Myocyte (in vitro differentiated cells): ENCODE measurements at places on chromosomes 7 and 10. TPM values are rescaled to one million over a fixed set of nuclear protein-coding genes. Genes with fewer than 3 reads are reported as not detected.
A peak's percentile ranks its signal among the peaks of the same experiment; 100 is the strongest.

DNA sequence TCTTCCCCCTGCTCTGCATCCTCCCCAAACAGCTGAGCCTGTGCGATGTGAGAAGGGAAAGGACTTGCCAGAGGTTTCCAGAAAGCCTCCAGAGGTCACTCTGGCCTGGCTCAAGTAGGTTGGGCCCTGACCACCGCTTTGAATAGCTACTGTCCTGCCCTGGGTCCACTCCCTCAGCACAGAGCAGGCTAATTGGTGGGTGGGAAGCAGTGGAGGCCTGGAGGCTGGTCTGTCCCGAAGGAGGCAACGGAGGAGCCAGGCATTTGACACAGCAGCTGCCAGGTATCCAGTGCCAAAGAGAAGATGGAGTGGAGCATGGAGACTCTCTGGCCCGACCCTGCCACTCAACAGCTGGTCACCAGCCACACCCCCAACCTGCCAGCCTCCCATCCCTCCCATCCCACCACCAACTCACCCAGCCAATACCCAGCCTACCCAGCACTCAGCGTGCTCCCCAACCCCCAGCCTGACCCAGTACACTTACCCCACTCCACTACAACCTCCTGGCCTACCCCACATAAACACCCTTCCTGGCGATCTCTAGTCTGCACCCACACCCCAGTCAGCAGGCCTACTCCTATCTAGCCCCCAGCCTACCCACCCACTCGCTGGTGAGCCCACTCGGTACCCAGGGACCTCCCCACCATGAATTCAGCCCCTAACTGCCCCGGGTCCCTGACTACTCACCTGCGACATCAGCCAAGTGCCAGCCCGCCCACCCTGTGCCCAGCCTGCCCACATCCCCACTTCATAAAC, 64.6 kb upstream of the COL13A1 start:
- peak; percentile 91 for DNase-seq

GRCh38 chr7:149787428-149788299, 14.3 kb upstream of the ZNF467 start:
- no peak for DNase-seq

- DNase-seq: no peak
Measured at GRCh38 chr10:130378556-130379400, 242.6 kb downstream of the GLRX3 start.

- peak; percentile 89 for DNase-seq
Measured at GRCh38 chr7:81499262-81500116, 270.4 kb downstream of the HGF start.

- DNase-seq: no peak
Measured at GRCh38 chr10:77710081-77710551, 72.5 kb upstream of the KCNMA1 start.

GRCh38 chr7:2034291-2035201, 198.2 kb downstream of the MAD1L1 start:
- DNase-seq: no peak

DNA sequence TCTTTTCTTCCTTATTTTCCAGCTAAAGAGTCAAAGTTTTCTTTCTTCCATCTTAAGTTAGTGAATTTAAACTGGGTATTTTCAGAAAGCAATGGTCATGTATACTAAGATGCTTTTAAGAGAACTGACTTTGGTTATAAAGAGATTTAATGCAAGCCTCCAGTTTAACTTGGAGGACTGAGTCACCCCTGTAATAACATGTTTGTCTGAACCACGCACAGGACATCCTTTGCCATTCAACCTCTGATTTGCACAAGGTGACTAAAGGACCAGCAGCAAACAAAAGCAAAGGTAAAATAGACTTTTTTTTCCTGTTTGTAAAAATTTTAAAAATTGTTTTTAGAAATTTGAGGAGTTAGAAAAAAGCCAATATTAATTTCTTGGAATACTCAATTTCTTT, 2.9 kb downstream of the HYAL4 start:
- no peak for DNase-seq

DNA sequence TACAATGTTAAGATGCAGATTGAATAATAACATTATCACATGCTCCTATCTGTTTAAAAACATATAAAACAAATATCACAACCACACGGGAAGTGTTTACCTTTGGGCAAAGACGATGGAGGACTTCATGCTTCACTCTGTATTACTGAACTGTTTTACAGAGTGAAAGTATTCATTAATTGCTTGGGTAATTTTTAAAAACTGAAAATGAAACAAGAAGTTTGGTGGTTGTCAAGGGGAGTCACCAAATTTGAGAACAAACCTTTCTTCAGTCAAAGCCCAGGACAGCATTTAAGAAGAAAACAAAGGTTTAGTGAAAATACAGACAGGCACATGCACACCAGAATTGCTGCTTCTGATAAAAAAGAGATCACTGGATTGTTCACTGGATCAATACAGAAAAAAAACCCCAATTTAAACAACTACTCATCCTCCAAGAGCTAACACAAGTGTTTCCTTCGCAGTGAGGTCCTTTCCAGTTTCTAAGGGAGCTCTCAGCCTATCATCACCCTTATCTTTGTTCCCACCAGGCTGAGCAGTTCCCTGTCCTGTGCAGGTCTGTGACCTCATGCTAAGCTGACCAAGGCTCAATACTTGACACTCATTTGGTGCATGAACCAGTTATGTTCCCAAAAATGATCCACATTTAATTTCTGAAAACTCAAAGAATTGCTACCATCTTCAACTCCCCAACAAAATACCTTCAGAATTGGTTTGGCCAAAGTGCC, 8.8 kb downstream of the PARP12 start:
- DNase-seq: no peak

DNA sequence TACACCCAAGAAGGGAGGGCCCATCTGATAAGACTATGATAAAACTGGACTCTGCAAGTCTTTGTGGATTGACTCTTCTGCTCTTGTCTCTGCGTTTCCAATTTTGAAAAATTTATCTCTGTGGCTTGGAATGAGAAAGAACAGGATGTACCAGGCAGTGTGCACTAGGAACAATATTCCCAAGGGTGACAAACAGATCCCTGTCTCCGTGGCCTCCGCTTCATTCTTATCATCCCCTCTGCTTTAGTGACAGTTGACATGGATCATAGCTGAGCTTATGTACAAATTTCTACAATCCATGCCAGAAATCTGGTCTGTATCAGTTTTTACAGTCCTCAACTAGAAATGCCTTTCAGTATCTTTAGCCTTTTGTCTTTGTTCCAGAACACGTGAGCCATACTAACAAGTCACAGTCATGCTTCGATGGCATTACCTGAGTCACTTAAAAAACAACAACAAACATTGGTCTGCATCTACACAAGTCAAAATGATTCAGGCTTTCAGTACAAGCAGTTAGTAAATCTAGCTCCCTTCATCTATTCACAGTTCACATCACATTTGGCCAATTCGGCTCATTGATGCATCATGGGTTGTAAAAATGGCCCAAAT, 393.6 kb upstream of the CELF2 start:
- DNase-seq: no peak

- DNase-seq: no peak
Measured at GRCh38 chr10:35668865-35669650, 27.0 kb upstream of the FZD8 start.

DNA sequence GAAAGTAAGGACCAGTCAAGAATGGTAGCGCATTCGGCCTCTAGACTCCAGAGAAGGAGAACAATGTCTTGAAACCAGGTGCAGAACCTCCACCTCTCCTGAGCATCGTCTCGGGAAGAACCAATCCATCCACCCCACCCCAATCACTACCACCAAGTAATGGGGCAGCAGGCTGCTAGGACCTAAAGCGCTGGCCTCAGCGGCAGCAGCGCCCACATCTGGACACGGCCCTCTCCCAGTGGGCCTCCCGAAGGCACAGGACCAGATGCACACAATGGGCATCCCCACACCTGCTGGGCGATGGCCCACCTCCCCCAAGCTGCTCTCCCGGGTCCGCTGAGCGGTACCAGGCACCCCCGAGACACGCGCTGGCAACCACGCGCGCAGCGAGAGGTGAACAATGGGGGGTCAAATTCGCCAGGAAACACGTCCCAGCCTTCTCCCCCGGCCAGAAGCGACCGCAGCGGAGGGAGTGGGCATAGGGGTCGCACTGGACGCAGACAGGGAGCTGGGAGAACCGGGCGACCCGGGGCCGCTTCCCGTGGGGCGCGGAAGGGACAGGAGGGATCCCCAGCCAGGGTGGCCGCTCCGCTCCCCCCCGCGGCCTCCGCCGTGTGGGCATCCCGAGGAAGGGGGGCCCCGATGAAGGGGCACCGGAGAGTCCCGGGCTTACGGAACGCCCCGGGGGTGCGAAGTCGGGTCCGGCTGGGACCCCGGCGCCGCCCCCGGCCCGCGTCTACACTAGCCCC, 506 bp downstream of the CTTNBP2 start:
- peak; percentile 31 for DNase-seq

- DNase-seq: peak; percentile 92
Measured at GRCh38 chr7:22559829-22560489, 60.0 kb upstream of the STEAP1B start.

- peak; percentile 60 for DNase-seq
Measured at GRCh38 chr10:10094691-10095090, 923.0 kb upstream of the CELF2 start.

DNA sequence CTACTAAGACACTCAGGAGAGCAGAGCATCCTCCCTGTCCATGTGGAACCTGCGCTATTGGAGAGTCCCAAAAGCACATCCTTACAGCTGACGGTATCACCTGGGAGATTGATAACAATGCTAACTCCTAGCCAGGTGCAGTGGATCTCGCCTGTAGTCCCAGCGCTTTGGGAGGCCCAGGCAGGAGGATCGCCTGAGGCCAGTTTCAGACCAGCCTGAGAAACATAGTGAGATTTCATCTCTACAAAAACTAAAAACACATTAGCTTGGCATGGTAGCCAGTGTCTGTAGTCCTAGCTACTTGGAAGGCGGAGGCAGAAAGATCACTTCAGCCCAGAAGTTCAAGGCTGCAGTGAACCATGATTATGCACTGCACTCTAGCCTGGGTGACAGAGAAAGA, 174.9 kb downstream of the ARHGAP12 start:
- DNase-seq: no peak

GRCh38 chr10:78570633-78571235, 498.0 kb upstream of the ZMIZ1 start:
- DNase-seq: no peak

DNA sequence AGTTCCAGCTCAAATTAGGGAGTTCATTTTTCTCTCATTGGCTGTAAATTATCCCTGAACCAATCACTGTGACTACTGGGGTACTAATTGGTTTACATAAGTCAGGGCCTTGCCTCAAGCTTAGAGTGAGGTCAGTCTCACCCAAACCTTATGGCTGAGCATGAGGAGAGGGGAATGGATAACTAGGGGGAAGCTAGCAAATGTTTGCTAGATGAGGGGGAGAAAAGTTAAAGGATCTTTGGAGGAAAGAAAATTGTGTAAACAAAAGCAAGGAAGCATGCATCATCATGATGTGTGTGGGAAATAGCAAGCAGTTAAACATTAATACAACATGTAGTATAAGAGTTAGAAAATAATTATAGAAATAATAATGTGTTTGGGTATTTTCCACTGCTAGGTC, 121.9 kb downstream of the BBS9 start:
- no peak for DNase-seq

- DNase-seq: no peak
Measured at GRCh38 chr10:130336617-130337304, 200.6 kb downstream of the GLRX3 start.

GRCh38 chr10:60238759-60239100, 150.9 kb downstream of the ANK3 start:
- DNase-seq: no peak

DNA sequence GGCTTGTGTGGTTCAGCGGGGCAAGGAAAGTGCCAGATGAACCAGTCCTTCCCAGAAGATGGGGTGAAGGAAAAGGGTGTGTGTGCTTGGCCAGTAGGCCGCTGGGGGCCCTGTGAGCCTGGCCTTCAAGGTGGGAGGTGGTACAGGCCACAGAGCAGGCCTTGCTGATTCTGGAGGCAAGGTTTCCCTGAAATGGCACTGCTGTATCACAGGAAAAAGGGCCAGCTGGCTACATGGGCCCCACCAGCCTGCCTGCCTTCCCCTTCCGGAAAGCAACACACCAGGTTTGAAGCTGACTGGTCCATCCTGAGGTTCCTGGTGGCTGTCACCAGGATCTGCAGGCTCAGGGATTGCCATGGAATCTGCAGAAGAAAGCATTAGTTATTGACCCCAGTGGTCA, 12.5 kb downstream of the MMRN2 start:
- no peak for DNase-seq

DNA sequence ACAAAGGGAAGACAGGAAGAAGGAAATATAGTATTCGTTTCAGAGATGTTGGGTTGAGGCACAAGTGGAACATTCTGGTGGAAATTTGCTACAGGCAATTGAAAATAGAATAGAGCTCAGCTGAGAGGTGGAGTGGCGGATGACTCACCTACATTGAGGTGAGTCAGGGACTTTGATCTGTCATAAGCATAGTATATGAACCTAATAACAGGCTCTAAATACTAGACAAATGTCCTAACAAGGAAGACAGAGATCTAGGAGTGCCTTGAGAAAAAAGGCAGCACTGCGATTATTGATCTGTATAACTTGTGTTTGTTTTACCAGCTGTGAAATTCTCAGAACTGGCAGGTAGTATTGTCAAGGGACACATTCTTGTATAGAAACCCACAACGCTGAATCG, 907 bp upstream of the IFRD1 start:
- peak; percentile 18 for DNase-seq

GRCh38 chr10:130109796-130110245, 809 bp downstream of the C10orf143 start:
- peak; percentile 92 for DNase-seq

GRCh38 chr7:52077571-52077970, 761.0 kb upstream of the COBL start:
- DNase-seq: no peak

- DNase-seq: no peak
Measured at GRCh38 chr10:93143281-93143680, 69.6 kb downstream of the CYP26A1 start.

DNA sequence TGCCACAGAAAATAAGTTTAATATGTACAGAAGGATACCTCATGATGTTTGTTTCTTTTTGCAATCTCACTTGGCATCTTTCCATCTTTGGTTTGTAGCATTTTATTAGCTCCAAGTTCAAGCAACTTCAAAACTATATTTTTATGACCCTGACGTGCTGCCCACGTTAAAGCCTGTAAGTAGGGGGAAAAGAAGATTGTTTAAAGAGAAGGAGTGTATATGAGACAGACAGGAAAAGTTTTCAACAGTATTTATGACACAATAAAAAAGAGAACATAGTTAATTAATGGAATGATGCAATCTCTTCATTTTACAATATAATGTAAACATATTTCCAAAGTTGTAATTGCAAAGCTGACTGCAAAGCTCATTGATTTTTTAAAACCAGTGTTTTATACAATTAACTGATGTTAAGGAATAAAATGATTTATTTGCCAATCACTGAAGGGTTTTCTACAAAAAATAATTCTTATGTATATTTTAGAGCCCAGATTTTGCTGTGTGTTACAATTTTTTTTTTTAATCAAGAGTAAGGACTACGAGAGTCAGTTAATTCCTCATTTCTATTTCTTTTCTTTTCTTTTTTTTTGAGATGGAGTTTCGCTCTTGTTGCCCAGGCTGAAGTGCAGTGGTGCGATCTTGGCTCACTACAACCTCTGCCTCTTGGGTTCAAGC, 42.5 kb downstream of the ASZ1 start:
- DNase-seq: no peak

GRCh38 chr7:4692055-4692454, 10.0 kb downstream of the FOXK1 start:
- DNase-seq: no peak

GALNT17 gene
- 3.5 and 6.2 TPM in 2 replicates for total RNA-seq

CRYGN gene
- total RNA-seq: 0.16 TPM in 1 of 2 replicates, not detected in the other

CYP26A1 gene
- not detected in 2 replicates for total RNA-seq

NKX1-2 gene
- not detected in 2 replicates for total RNA-seq

PLCE1 gene
- 17.1 and 19.9 TPM in 2 replicates for total RNA-seq

ACTR3C gene
- total RNA-seq: 0.32 TPM in 1 of 2 replicates, not detected in the other

LDB3 gene
- total RNA-seq: 107 and 137 TPM in 2 replicates

CABCOCO1 gene
- total RNA-seq: 0.13 and 0.99 TPM in 2 replicates

SLC26A4 gene
- 3.1 and 7.3 TPM in 2 replicates for total RNA-seq

ZNF3 gene
- total RNA-seq: 40.7 and 61.3 TPM in 2 replicates
